Stimulated activated CD8-positive, alpha-beta memory T cell treated with anti-CD3 and anti-CD28 coated beads, Interleukin-7, amount 100 ng/mL, for 1 hour (primary cell): ENCODE measurements at places on chromosomes 7 and 10.

GRCh38 chr7:137953665-137954470, 48.0 kb downstream of the CREB3L2 start:
- no peak for DNase-seq

- no peak for DNase-seq
Measured at GRCh38 chr7:107118109-107118900, 50.5 kb upstream of the HBP1 start.

DNA sequence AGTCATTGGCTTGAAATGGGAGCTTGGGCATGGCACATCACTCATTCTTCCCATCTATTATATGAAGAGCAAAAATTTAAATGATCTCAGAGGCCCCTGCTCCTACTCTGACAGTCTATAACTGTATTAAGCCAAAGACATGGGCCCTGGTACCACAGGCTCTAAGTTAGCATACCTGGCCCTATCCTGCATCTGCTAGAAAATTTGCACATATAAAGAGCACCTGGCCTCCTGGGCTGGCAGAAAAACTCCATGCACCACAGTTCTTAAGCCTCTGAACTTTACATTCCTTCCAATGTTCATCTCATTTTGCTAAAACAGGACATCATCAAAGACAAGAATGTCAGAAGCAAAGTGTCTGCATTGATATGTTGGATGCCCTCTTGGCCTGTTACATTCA, 29.6 kb upstream of the ANK3 start:
- no peak for DNase-seq

DNA sequence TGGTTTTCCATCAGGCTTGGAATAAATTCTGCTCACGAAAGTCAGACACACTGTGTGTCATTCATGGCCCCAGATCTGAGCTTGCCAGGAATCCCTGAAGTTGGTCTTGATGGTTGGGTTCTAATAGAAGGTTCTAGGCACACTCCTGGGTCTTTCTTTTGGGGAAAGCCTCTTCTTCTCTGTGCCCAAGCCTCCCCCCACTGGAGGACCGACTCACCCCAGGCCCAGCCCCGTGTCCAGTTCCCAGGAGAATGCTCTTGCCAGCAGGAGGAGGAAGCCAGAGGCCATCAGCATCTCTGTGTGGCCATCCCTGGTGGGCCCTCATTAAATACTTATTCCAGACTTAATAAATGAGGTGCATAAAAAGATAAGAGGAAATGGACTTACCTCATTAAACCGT, 548.0 kb downstream of the TCERG1L start:
- no peak for DNase-seq

DNA sequence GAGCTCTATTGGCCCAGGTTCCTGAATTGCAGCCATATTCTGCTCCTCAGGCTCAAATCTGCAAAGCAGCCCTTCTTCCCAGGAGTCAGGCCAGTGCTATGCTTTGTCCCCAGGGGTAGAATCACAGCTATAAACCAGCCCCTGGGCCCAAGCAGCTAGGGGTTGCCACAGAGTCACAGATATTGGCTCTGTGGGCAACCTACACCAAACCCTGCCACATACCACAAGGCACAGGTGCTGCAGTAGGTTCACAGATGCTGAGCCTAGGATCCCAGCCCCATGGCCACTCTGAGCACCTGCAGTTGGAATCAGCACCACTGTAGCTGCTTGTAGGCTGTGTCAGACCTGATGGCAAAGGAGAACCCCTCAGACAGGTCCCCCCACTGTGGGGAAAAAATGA, 43.1 kb upstream of the CAMK2B start:
- no peak for DNase-seq

DNA sequence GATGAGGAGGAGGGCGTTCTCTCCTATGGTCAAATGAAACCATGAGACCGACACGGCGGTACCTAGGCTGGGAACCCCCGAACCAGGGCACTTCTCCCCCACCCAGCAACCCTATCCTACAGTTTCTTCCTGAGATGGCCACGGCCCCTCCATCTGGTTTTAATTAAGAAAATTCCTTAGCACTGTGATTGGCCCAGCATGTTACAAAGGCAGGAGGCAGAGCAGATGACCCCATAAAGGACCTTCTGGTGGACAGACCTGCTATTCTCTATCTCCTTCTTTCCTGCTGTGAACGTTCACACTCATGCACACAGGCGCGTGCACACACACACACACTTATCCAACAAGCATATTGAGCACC, 129.4 kb downstream of the RGS10 start:
- no peak for DNase-seq

- DNase-seq, result no peak
Measured at GRCh38 chr7:2972835-2973161, 70.9 kb downstream of the CARD11 start.

DNA sequence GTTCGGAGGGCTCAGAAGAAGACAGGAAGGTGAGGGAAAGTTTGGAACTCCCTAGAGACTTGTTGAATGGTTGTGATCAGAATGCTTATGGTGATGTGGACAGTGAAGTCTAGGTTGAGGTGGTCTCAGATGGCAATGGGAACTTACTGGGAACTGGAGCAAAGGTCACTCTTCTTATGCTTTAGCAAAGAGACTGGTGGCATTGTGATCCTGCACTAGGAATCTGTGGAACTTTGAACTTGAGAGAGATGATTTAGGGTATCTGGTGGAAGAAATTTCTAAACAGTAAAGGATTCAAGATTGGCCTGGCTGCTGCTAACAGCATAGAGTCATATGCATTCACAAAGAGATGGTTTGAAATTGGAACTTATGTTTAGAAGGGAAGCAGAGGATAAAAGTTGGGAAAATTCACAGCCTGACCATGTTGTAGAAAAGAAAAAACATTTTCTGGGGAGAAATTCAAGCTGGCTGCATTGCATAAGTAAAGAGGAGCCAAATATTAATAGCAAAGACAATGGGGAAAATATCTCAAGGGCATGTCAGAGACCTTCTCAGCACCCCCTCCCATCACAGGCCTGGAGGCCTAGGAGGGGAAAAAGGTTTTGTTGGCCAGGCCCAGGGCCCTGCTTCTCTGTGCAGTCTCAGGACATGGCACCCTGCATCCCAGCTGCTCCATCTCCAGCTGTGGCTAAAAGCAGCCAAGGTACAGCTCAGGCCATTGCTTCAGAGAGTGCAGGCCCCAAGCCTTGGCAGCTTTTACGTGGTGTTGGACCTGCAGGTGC, 26.0 kb upstream of the ARHGAP12 start:
- DNase-seq, result no peak

DNA sequence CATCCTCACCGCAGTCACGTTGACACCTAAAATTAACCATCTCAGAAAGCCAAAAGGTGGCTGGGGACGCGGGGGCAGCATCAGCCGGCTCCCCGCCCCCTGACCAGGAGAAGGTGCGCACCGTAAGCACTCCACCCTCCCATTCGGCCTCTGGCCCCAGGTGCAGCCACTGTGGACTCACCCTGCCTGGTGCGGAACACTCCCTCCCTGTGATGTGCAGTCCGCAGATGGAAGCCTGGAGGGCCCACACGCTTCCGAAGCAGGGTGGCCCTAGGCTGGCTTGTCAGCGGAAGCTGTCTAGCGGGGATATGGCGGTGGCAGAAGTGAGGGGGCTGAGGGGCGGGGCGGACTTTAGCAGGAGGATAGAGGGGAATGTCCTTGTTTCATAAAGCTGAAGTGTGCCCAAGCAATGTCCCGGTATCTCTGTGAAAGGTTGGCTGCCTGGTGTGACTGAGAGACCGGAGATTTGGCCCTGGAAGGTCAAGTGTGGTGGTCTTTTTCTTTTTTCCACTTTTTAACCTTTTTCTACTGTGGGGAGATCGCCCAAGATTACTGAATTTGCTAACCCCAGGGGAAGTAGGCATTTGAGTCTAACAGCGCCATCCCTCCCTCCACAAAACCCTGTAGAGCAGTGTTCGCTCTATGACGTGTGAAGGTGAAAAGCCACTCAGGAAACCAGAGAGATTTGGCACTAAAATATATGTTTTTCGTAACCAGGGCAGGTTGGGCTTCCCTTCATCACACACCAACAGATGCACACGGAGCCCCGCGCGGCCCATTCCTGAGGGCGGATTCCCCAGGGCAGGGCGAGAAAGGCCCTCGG, 74.7 kb downstream of the CXCL12 start:
- no peak for DNase-seq
